ENCODE measurements at places on chromosomes 11 and 22.

- no peak for DNase-seq
These were observed 60.2 kb downstream of the PDE2A start for GRCh38 chr11:72613977-72614376.

- no peak for DNase-seq
These were observed 15.8 kb upstream of the PKNOX2 start for GRCh38 chr11:125148743-125149142.

GRCh38 chr11:86161837-86162236 lies 82.7 kb upstream of the EED start:
- DNase-seq, result no peak

- DNase-seq, result no peak
These were observed 26.0 kb downstream of the MUC2 start for GRCh38 chr11:1100417-1101245.

DNA sequence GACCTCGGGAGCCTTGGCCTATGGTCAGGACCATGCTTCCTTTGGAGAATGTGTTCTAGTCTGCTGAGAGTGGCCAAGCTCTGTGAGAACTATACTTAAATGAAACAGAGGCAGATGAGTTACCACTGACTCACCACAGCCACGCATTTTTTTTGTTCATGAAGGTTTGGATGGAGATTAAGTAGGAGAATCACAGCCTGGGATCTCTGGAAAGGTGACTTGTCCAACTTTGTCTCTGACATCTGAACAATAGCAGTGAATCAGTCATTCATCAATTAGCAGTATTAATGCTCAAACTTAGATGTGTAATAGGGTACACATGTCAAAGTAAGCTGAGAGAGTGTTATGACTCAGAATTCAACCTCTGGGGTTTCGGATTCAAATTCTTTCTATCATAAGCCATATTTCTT lies 100.7 kb upstream of the ANO3 start:
- DNase-seq, result peak; percentile 52

GRCh38 chr11:122715548-122716440 lies 60.3 kb downstream of the UBASH3B start:
- no peak for DNase-seq

- DNase-seq, result peak; percentile 87
These were observed 53.9 kb upstream of the CRTAM start for GRCh38 chr11:122784325-122784955.

DNA sequence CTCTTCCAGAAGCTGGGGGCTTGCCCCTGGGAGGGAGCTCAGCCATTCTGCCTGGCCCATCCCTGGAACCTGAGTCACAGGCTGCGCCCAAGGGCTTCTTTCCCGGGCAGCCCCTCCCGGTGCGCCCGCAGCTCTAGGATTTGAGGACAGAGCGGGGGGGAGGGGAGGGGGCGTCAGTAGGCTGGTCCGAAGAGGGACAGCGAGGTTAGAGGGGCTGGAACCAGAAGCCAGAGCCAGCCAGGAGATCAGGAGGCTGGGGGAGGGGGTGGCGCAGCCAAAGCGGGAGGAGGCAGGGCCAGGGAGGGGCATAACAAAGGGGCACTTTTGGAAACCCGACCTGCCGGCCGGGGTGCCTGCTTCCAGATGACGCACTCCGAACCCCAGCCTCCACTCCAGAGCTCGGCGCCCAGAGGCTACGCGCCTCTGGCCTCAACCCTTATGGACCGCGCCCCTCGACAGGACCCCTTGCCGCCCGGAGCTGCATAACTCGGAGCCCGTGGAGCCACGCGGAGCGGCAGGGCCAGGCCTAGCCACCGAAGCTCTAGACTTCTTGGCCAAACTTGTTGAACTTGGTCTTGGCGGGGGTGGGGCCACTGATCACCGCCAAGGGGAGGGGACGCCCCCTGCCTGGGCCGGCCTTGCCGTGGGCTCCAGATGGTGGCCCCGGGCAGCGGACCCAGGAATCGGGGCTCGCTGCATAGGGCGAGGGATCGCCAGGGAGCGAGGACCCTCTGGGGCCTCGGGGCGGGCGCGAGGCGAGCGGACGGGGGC lies 744 bp downstream of the PACSIN3 start:
- DNase-seq, result no peak
